Activated CD4-positive, alpha-beta T cell treated with anti-CD3 and anti-CD28 coated beads for 24 hours (primary cell): ENCODE measurements at places on chromosomes 5 and 9.

DNA sequence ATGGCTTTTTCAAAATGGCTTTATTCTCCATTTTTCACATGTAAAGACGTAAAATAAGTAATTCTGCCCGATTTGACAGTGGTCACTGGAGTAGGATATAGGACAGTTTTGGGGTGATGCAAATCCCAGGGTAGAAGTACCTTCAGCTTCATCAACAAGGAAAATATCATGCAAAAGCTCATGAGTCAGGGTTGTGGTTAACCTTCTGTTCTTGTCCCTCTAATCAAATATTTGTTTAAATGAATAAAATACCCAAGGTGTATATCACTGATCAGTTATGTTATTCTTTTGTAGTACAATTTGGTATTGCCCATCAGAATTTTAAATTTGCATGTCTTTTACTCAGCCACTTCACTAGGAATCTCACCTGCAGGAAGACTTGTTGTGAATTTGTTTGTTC, 40.0 kb downstream of the FBXL7 start:
- DNase-seq, result no peak

- DNase-seq, result no peak
These were observed 2.5 kb downstream of the SRP19 start for GRCh38 chr5:112863549-112863948.

GRCh38 chr9:79610019-79610631, 38.4 kb downstream of the TLE4 start:
- DNase-seq, result no peak

GRCh38 chr9:94899464-94900221, 173.1 kb downstream of the AOPEP start:
- no peak for DNase-seq

- peak; percentile 57 for DNase-seq
These were observed at the start of gene KLF4 for GRCh38 chr9:107489687-107490605. KLF4 (minus strand) TSS chr9:107489769; CDS start chr9:107489172, 597 bp downstream.

GRCh38 chr5:35554016-35554415, 63.6 kb upstream of the SPEF2 start:
- no peak for DNase-seq

GRCh38 chr5:75021219-75021618, 31.1 kb downstream of the GCNT4 start:
- no peak for DNase-seq

GRCh38 chr5:42753099-42753498, 3.5 kb upstream of the CCDC152 start:
- no peak for DNase-seq

- DNase-seq, result no peak
These were observed 205.3 kb downstream of the SLCO4C1 start for GRCh38 chr5:102090770-102091169.

- no peak for DNase-seq
These were observed 9.7 kb downstream of the OMD start for GRCh38 chr9:92414566-92414965.

GRCh38 chr5:983238-983524, 25.4 kb upstream of the NKD2 start:
- no peak for DNase-seq

DNA sequence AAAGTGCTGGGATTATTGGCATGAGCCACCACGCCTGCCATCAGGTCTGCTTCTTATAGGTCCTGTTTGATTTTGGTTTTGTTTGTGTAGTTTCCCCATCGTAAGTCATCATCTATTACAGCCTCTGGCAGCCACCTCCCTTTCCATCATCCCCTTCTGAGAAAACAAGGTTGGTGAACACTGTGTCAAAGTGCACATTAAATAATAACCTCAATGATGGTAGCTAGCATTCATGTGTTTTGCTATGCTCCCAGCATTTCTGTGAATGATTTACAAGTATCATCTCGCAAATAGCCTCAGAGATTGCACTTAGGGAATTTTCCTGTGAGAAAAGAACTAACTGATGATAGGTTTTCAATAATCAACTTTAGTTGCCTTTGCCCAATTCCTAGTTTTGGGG, 9.9 kb downstream of the PRUNE2 start:
- DNase-seq, result no peak

DNA sequence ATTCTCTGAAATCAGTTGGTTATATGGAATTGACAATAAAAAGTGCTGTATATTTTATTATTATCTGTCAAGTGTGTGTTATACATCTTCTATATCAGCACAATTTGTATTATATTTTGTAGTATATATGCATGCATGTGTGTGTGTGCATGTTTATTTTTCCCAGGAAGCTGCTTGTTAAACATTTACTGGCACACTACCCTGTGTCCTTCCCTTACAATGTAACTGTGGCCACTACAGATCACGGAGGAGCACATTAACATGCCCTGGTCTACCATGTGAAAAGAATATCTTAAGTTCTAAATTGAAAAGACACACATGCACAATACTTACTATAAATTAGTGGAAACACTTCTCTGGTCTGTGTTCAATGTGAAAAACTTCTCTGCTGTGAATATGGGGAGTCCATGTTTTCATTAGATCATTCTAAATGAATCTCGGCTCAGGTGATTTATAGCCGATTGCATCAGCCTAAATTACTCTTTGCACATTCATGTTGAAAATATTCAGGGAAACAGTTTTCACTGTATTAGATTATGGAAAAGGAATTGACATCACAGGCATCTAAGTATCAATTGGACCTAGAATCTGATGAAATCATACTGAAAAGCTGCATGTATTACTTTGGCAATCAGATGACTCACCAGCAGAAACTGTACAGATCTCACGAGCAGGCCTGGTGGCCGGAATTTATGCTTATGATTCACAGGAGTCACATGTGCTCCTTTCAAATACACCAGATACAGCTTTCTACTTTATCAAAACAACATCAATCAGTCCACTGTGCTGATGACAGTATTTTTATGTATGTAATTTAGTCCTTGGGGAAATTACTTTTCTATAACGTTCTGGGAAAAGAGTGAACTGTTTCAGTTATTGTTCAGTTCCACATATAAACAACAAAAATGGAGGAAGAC, 39.4 kb downstream of the LURAP1L start:
- DNase-seq, result no peak

DNA sequence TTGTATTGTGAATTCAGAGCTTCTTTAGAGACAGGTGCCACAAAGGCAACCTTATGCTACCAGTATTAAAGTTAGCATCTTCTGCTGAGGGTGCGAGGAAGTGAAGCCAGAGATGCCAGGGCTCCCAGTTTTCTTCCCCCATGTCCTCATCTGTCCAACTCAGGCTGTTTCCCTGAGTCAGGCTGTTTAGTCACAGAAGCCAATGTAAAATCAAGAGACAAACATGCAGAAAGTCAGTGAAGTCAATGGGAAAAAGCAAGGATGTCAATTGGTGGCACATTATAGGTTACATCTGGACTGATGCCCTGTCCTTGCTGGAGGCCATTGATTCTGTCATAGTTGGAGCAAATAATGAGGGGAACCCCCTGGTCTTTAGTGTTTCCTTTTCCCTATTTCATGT, 168.5 kb downstream of the SAXO1 start:
- DNase-seq, result no peak

- DNase-seq, result no peak
These were observed 88.3 kb upstream of the CTNND2 start for GRCh38 chr5:11992518-11992917.

- DNase-seq, result no peak
These were observed 564.7 kb downstream of the CDH10 start for GRCh38 chr5:24080046-24080445.

- DNase-seq, result no peak
These were observed 153.6 kb downstream of the NR3C1 start for GRCh38 chr5:143249851-143250250.

DNA sequence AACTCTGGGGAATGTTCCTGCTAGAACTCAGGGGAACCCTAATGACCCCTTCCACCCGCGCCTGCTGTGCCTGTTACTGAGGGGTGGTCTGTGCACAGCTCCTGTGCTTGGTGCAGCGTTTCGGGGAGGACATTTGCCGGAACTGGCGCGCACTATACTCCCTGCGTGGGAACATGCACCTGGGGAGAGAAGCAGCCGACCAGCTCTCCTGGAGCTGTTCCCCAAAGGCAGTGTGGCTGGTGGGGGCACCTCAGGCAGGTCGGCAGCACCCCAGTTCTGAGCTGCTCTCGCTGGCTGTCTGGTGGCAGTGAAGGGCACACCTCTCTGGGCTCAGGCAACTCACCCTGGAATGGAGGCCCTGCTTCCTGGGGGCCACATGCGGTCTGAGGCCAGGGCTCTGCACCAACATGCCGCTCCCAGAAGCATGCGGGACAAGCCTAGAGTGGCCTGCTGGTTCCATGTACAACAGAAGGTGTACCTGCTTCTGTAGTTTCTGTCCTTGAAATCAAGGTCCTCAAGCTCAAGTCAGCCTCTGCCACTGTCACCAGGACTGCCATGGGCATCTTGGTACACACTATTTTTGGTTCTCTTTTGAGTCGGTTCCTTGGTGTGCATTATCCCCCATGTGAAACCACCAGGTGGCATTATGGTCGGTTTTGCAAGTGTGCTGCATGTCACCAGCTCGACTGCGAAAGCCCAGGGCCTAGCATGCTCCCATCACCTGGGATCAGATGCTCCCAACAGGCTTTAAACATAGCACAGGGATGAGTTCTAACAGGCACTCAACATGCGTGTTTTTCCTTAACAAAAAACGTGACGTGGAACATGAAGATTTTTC, 7.8 kb upstream of the MRNIP start:
- peak; percentile 7 for DNase-seq

GRCh38 chr9:75418518-75418917, 330.2 kb downstream of the OSTF1 start:
- no peak for DNase-seq

- DNase-seq, result no peak
These were observed 381.1 kb downstream of the TMEM38B start for GRCh38 chr9:106075236-106075959.
